SIG-M5 (cell line): ENCODE measurements at places on chromosomes 6 and 20.

DNA sequence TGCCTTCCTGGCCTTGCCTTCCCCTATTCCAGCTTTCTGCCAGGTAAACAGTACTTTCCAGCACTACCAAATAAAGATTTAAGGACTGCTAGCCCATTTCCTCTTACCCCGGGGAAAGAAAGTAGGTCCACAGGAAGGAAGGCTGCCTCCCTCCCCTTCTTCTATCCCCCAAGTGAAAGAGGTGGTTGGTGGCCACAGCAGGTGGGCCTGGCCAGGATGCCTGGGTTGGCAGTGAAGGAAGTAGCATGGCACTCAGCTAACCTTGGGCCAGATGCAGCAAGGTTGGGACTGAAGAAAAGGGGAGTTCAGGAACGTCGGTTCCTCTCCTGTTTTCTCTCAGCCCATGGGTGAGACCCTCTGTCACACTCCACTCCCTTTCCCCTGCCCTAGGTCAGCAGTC lies 8.9 kb downstream of the NFKBIL1 start:
- no peak for DNase-seq

DNA sequence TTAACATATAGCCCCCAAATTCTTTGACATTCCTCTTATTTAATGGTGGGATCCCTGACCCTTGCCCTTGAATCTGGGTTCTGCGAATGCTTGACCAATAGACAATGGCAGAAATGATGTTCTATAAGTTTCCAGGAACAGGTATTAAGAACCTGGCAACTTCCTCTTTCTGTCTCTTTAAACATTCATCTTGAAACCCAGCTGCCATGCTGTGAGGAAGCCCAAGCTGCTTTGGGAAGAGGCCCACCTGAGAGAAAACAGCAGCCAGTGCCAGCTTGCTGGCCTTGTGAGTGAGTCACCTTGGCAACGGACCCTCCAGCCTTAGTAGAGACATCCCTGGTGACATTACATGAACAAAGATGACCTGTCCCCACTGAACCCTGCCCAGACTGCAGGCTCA lies 45.2 kb upstream of the RALY start:
- DNase-seq = no peak

- peak; percentile 29 for DNase-seq
These were observed 66.2 kb downstream of the ABHD12 start for GRCh38 chr20:25324412-25324811.

DNA sequence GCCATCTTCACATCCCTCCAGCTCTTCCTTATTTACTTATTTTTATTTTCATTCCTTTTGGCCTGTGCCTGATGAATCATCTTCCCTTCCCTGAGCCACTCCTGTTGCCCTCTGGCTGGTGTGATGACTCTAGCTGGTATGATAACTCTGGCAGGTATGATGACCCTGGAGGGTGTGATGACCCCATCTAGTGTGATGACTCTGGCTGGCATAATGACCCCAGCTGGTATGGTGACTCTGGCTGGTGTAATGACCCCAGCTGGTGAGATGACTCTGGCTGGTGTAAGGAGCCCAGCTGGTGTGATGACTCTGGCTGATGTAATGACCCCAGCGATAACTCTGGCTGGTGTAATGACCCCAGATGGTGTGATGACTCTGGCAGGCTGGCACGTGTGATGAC lies 426.8 kb downstream of the QKI start:
- no peak for DNase-seq

DNA sequence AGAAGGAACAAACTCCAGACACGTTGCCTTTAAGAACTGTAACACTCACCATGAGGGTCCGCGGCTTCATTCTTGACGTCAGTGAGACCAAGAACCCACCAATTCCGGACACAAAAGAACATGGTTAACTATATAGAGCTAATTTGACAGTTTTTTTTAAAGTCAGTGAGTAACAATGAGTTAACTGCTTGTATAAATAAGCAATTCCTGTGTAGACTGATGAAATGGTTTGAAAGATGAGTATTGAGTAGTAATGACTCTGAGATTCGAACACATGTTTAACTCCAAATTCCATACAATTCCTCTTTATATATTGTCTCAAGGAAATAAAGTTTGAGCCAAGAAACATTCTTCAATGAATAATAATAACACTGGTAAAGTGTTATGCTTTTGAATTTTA lies 478.0 kb downstream of the MMUT start:
- DNase-seq = no peak

DNA sequence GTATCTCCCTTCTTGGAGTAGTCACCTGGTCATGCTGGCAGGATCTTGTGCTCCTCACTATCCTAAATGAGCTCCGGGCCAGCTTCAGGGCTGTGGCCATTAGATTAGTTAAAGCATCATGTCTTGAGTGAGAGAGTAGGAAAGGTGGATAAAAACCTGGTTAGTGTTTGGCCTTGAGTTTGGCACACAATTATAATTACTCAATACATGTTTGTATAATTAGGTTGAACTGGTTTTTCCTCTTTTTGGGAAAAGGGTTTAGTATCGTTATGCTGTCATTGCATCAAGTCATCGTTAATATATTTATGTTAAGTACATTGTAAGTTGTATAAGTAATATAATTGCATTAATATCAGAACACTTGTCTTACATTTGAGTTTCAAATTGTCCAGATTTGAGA lies 126.3 kb downstream of the CDKAL1 start:
- DNase-seq = no peak

DNA sequence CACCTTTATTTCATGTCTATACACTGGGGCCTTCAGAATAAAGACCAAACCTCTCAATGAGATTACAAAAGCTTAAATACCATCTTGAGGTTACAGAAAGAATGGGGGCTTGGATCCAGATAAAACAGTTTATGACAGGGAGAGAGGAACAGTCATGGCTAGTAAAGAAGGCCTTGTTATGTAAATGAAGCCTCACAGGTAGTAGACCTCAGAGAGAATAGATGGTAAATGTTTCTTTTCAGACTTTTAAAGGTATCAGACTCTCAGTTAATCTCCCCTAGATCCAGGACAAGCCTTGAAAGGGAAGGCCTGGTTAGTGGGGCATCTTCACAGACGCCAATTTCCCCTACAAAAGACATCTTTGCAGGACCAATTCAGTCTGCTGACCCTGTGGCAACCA lies 1325.6 kb downstream of the HACE1 start:
- DNase-seq = no peak

- DNase-seq = no peak
These were observed 70.6 kb upstream of the EYA4 start for GRCh38 chr6:133170602-133171001.

DNA sequence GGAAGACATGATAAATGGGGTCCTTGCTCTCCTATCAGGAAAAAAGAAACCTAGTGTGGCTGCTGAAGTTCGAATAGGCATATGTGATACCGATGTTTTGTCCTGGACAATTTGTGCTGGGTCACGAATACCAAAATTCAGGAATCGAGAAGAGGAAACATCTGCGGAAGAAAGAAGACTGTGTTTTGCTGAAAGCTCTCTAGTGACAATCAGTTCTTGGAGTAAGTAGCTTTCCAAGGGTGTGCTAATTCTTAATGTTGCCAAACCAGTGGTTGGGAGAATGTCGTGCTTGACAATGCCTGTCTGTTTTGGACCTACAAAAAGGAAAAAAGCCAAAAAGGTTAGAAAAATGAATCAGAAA lies 956.1 kb downstream of the PHF3 start:
- DNase-seq = no peak

DNA sequence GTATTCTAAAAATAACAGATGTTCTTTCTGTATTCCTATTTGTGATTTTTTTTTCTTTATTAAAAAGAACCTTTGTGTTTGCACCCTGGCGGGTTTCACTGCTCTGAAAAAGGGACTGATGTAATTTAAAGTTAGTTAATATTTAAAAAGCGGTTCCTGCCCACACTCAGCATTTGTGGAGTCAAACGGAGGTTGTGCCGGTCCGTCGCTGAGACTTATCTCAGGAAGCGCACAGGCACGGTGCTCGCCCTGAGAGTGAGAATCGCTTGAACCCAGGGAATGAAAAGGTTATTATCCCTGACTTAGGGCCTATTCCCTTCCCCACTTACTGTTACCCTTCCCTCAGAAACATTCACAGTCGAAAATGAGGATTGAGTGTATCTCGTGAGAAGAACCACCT lies 366.7 kb downstream of the THBS2 start:
- no peak for DNase-seq

DNA sequence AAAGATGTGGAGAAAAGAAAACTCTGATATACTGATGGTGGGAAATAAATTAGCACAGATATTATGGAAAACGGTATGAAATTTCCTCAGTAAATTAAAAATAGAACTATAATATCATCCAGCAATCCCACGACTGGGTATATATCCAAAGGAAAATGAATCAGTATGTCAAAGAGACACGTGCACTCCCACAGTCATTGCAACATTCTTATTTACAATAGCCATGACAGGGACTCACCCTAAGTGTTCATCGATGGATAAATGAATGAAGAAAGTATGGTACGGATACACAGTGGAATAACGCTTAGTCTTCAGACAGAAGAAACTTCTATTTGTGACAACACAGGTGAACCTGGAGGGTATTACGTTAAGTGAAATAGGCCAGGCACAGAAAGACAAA lies 5.7 kb upstream of the ADTRP start:
- no peak for DNase-seq

- DNase-seq = no peak
These were observed 10.4 kb downstream of the FAM110A start for GRCh38 chr20:843912-844311.
